ENCODE measurements at places on chromosomes 11 and 22.

- DNase-seq: no peak
Observed at GRCh38 chr11:129605815-129606214, 209.8 kb upstream of the TMEM45B start.

DNA sequence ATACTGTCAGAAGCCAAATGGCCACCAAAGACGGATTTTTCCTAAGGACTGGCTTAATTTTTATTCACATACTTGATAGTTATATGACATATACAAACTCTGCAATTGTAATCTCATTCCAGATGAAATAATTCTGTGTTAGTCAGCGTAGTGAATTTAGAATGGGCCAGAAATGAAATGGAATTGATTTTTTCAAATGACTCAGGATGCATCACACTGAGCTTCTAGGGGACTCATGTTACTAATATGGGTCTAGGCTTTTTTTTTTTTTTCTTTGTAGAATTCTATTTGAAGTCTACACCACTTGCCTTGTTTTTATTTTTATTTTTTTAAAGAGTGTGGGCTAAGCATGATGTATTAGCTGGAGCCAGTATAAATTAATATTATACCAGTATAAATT is 62.7 kb downstream of the SPECC1L start:
- no peak for DNase-seq

DNA sequence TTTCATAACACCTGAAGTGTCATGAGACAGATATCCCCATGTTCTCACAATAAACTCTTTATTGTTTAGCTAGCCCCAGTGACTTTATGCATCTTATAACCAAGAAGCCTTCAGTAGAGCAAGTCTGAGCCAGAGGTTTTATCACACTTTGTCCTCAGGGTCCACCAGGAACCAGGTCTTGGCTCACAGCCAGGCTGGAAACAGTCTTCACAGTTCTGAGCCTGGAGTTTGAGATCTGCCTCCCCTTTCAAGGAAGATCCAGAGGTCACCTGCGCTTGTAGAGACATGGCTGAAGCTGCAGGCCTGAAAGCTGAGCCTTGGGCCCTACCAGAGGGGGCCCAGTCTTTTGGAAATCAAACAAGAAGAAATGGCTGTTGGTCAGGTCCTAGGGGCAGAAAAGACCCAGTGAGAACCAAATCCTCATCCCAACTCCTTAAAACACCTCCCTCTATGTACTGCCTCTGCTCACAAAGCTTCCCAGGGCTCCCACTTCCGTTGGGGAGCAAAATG is 3.5 kb downstream of the RRP8 start:
- DNase-seq: no peak

DNA sequence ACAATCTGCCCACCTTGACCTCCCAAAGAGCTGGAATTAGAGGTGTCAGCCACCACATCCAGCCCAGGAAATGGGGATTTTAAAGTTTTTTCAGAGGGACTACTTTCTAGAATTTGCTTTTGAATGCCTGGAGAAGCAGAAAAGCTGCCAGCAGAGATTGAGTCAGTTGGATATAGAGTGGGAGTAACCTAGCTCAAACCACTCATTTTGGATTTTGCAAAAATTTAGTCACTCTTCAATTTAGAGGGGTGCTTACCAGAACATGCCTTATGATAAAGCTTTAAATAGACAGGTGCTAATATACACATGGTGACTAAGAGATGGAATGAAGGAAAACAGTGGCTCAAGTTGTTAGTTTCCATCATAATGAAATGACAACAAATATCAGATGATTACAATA is 26.5 kb upstream of the PSMA1 start:
- DNase-seq: no peak

- DNase-seq: peak; percentile 34
Observed at GRCh38 chr11:61949169-61950034, 749 bp upstream of the BEST1 start.

GRCh38 chr11:27497911-27498310 is 8.7 kb downstream of the LIN7C start:
- DNase-seq: no peak

Data from Kasumi-1 (cell line).